ENCODE measurements at places on chromosomes 12 and 14.

- DNase-seq, result peak; percentile 47
Observed at GRCh38 chr14:74531467-74531866, 37.9 kb downstream of the ISCA2 start.

GRCh38 chr14:103091041-103091882 is 3.3 kb upstream of the EXOC3L4 start:
- DNase-seq, result no peak

GRCh38 chr12:11795192-11795912 is 145.9 kb downstream of the ETV6 start:
- DNase-seq, result peak; percentile 19

- DNase-seq, result no peak
Observed at GRCh38 chr14:30337456-30337855, 221.5 kb upstream of the G2E3 start.

DNA sequence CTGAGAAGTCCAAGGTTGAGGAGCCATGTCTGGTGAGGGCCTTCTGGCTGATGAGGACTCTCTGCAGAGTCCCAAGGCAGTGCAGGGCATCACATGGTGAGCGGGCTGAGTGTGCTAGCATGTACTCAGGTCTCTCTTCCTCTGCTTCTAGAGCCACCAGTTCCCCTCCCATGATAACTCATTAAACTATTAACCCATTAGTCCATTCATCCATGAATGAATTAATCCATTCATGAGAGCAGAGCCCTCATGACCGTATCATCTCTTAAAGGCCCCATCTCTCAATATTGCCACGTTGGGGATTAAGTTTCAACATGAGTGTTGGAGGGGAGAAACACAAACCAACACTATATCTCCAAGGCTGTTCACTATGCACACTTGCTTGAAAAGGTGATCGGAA is 83.7 kb downstream of the TMEM30B start:
- DNase-seq, result no peak

DNA sequence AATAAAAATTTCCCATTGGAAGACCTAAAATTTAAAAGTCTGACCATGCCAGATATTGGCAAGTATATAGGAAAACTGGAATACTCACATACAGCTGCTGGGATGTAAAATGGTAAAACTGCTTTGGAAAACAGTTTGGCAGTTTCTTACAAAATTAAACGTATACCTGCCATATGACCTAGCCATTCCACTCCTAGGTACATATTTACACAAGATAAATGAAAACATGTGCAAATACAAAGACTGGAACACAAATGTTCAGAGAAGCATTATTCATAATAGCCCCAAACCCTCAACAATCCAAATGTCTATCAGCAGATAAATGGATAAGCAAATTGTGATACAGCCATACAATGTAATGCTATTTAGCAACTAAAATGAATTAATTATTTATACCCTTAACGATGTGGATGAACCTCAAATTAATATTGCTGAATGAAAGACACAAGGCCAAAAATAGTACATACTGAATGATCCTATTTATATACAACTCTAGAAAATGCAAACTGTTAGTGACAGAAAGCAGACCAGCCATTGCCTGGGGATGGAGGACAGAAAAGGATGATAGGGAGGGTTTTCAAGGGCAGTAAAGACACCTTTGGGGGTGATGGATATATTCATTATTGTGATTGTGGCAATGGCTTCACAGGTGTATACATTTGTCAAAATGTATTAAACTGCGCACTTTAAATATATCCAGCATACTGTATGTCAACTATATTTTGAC is 21.3 kb upstream of the TCP11L2 start:
- no peak for DNase-seq
